Activated CD4-positive, alpha-beta T cell treated with anti-CD3 and anti-CD28 coated beads, Interleukin-2, amount 50 U/mL, for 4 hours (primary cell): ENCODE measurements at places on chromosomes 5 and 9.

DNA sequence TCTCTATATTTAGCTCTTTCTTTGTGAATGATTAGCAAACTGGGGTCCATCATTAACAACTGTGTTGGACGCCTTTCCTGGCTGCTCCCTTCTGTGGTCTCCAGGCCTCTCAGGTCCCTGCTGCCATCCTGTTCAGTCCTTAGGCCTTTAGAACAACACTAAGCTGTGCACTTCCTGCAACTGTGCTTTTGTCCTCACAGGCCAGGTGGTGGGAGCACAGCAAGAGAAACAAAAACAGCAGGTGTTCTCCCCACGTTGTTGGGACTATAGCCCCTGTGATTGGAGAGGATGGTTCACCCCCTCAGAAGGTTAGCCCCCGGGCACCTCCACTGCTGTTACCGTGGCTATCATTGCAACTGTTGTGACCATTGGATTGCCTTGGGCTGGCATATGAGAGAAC lies 41.7 kb upstream of the CLINT1 start:
- no peak for DNase-seq

- DNase-seq, result no peak
Observed at GRCh38 chr5:54959673-54960418, 25.5 kb downstream of the ESM1 start.

DNA sequence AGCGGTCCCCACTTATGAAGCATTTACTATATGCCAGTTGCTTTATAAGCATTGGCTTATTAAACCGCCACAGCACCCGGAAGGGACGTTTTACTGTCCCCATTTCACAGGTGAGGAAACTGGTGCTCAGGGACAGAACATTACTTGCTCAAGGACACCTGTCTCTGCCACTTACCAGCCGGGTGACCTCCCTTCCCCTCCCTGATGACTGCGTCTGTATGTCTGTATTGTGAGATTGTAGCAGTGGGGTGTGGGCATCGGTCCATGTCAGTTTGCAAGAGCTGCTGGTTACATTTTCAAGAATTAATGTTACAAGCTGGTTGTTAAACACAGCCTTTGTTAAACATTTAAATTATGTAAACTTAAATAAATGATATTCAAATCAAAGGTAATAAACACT lies 77.6 kb upstream of the LMX1B start:
- no peak for DNase-seq

- DNase-seq, result no peak
Observed at GRCh38 chr5:158876263-158876942, 223.3 kb downstream of the EBF1 start.

- DNase-seq, result no peak
Observed at GRCh38 chr9:103193992-103194391, 198.9 kb downstream of the CYLC2 start.

DNA sequence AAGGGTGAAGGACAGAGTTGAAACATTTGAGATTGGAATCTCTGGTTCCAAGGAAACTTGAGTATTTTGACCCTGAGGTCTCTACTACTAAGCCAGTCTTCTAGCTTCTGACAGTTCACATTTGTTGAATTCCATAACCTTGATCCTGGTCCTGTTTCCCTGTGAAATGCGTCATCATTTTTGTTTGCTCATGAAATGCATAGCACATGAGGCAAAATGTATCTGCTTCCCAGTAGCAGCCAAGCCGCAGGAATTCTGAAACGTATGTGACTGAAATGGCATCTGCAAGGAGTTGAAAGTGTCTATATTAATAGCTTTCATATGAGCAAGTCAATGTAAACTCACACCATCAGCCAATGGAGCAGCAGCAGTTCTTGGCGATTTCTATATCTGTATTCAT lies 307.9 kb downstream of the CSNK1G3 start:
- no peak for DNase-seq

DNA sequence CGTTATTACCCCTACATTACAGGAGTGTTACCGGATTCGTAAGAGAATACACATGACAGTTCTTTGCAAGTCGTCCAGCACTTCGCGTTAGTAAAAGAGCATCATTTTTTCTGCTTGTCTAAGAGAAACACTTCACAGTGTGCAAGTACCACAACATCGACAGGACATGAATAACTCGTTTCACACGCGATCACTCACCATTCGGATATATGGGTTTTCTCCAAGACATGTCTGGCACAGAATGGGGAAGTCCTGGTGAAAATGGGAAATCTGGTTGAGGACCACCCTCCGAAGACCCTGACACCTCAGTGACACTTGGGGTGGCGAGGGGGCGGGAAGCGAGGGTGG lies 642 bp downstream of the RBM22 start:
- no peak for DNase-seq

GRCh38 chr9:104287253-104287878 lies 193.3 kb downstream of the SMC2 start:
- no peak for DNase-seq

- DNase-seq, result no peak
Observed at GRCh38 chr5:122367456-122367855, 55.4 kb downstream of the SNCAIP start.

- DNase-seq, result no peak
Observed at GRCh38 chr5:153671653-153672346, 181.3 kb downstream of the GRIA1 start.

DNA sequence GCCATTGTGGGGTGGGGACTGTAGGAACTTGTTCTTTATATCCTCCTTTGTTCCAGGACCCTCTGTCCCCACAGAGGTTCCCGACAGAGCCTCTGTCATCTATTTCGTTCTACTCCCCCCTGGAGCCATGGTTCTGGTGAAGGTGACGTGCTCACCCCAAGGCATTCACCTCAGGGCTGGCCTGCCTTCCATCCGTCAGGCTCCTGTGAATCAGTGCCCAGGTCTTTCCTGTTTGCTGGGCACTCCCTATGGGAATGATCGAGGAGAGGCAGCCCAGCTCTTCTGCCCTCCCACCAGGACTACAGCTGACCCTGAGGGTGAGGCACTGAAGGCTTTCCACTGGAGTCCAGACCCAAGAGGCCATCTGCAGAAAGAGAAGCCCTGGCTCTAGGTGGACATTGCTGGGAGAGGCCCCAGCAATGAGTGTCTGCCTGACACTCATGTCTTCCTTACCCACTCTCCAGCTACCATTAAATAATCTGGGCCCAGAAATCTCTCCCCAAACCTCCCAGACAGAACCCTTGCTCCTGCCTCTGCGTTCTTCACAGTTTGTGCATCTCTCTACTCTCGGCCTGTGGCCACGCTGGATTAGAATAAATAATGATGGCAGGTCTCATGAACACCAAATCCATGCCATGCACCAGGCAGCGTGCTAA lies 214.2 kb downstream of the FSTL4 start:
- no peak for DNase-seq

GRCh38 chr5:153584126-153584959 lies 93.9 kb downstream of the GRIA1 start:
- DNase-seq, result no peak
